Femur (tissue), 1 donor: ENCODE measurements at places on chromosomes 2 and 18.

GRCh38 chr18:50279752-50280151 lies 1.6 kb downstream of the MBD1 start:
- DNase-seq = no peak

GRCh38 chr2:182043021-182043420 lies 57.4 kb downstream of the PPP1R1C start:
- no peak for DNase-seq

GRCh38 chr2:162245061-162245460 lies 1.8 kb upstream of the FAP start:
- DNase-seq = no peak

- no peak for DNase-seq
Measured at GRCh38 chr18:48460929-48461583, 51.9 kb upstream of the ZBTB7C start.

- no peak for DNase-seq
Measured at GRCh38 chr18:32629981-32630700, 142.7 kb downstream of the KLHL14 start.

GRCh38 chr2:75710220-75710576 lies 517 bp downstream of the GCFC2 start:
- no peak for DNase-seq

DNA sequence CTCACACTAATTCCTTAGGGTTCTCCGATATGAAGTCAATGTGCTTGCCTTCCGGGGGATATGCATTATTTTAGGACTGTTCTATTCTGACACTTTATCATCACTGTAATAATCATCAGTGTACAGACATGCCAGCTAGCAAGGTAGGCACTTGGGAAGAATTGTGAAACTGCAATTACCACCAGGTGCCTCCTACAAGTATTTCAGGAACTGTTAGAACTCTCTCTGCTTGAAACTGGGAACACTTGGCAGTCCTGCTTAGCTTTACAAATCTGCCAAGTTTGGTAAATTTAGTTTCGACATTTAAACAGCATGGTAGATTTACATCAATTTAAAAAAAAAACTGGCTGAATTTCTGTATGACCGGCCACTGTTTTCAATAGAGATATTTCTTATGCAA lies 128.7 kb downstream of the SATB2 start:
- no peak for DNase-seq

GRCh38 chr2:40332191-40332826 lies 119.6 kb downstream of the SLC8A1 start:
- peak; percentile 31 for DNase-seq

DNA sequence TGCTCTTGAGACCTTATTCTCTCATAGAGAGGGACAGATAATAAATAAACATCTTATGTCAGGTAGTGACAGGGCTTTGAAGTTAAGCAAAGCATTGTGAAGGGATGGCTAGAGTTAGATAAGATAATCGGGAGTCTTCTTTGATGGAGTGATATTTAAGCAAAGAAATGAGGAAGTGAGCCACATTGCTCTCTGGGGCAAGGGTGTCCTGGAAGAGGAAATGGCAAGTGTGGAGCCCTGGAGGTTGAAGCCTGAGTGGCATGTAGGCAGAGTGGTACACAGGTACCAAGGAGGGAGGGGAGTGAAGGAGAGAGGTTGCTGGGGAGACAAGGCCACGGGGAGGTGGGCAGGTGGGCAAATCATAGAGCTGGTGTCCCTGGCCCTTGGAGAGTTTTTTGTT lies 110.2 kb downstream of the CTAGE1 start:
- DNase-seq = no peak

- no peak for DNase-seq
Measured at GRCh38 chr2:174331595-174332216, 3.0 kb upstream of the SP9 start.

GRCh38 chr2:33614190-33614589 lies 15.1 kb upstream of the FAM98A start:
- no peak for DNase-seq

GRCh38 chr18:55239740-55240139 lies 280.5 kb upstream of the CCDC68 start:
- no peak for DNase-seq

DNA sequence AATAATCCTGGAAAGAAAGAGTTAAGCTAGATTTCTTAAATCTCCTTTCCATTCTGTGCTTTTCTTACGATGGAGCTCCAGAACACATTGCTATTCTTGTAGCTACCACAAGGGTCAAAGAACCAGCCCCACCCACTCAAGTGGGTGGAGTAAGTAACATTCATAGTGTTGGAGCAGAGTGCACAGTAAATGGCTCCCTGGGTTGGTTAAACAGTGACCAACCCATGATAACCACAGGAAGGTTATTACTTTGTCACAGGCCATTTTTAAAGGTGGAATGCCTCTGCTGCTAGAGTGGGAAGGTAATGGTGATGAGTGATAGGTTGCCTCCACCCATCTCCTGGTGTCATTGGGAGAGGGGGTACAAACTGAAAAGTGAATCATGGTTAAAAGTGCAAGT lies 13.9 kb downstream of the ARPC2 start:
- DNase-seq = no peak

- DNase-seq = no peak
Measured at GRCh38 chr18:35610724-35611123, 29.2 kb downstream of the GALNT1 start.

DNA sequence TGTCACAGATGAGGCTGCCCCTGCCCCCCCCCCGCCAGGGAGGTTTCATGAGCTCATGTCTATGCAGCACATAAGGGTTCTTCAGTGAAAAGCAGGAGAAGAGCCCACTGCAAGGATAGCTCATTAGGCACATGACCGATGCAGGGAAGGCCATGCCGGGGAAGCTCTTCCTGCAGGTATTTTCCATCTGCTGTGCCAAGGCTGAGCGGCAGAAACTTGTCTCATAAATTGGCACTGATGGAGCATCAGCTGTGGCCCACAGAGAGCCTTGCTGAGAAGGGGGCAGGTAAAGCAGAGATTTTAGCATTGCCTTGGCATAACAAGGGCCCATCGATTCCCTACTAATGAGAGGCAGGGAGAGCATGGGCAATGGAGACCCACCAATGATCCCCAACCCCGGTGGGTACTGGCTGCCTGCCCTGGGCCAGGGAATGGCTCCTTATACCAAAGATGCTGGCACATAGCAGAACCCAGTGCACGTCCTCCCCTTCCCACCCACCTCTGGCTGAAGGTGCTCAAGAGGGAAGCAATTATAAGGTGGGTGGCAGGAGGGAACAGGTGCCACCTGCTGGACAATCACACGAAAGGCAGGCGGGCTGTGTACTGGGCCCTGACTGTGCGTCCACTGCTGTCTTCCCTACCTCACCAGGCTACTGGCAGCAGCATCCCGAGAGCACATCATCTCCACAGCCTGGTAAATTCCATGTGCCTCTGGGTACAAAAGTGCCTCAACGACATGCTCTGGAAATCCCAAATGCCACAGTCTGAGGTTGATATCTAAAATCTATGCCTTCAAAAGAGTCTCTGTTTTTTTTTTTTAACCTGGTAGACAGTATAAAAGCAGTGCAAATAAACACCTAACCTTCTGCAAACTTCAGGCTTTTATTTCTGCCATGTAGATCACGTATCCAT lies 41.4 kb downstream of the STEAP3 start:
- DNase-seq = no peak

DNA sequence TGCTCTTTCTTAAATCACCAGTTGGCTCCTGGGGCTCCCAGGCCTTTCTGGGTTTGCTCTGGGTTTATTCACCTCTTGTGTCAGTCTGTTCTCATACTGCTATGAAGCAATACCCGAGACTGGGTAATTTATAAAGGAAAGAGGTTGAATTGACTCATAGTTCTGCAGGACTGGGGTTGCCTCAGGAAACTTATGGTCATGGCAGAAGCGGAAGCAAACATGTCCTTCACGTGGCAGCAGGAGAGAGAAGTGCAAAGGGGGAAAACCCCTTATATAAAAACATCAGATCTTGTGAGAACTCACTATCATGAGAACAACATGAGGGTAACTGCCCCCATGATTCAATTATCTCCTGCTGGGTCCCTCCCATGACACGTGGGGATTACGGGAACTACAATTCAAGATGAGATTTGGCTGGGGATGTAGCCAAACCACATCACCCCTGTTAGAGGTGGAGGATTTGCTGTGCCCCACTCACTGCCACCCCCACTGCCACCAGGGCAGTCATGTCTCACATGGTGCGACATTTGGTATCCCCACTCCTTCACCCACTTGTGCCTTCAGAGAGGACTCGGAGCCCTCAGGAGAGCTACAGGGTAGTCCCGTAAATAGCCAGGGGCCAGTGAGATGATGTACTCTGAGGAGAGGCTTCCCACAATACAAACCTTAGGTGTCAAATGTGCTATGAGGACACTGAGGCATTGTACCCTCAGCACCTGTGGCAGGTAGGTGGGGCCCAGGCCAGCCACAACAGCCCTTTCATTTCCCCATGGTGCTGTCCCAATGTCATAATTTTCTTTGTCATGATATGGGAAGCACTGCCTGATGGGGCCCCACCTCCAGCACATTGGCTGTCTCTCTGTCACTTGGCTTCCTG lies 35.7 kb downstream of the CDC42EP3 start:
- no peak for DNase-seq

DNA sequence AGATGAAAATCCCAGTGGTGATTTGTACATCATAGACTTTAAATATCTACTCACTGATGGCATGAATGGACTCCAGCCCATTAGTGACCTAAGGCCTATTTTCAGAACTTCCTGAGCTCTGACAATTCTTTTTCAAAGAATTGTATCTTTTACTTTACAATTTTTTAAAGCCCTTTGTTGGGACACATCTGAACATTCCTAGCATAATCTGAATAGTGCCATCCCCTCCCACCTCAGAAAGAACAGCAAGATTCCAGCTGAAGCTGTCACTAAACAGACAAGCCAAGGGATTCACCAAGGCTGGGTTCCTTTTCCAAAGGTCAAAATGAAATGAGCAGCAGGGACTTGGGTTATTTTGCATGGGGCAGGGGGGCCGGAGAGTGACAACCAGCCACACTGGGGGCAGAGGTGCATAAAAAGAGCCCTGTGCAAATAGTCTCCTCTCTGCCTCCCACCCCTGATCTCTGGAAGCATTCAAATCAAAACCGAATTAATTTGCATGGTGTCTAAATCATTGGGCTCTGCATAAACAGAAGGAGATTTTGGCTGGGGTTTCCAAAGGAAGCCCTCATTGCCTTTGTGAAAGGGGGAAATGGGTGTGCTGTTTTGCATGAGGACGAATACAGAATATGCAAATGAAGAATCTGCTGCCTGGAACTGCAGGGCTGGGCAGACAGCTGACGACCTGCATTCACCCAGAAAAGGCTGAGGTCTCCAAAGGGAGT lies 17.2 kb downstream of the EPHA4 start:
- DNase-seq = no peak

- no peak for DNase-seq
Measured at GRCh38 chr2:36466135-36466534, 110.6 kb downstream of the CRIM1 start.

GRCh38 chr2:195674491-195675221 lies 17.6 kb downstream of the SLC39A10 start:
- no peak for DNase-seq

DNA sequence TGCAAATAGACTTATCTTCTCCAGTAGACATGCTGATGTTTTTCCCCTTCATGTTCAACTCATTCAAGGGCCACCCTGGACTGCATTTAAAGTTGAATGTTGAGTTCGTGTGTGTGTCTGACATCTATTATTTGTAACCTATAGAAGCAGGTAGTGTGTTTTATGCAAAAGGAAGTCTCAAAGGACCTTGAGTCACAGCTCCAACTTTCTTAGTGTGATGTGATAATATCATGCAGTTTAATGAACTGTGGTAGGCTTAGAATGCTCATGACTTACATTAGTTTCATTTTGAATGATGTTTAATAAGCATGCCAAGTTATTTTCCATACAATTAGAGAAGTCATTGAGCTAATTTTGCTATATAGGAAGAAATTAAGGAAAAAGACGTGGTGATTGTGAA lies 67.9 kb downstream of the CERS6 start:
- DNase-seq = no peak

- DNase-seq = no peak
Measured at GRCh38 chr2:5713101-5713500, 20.9 kb downstream of the SOX11 start.

DNA sequence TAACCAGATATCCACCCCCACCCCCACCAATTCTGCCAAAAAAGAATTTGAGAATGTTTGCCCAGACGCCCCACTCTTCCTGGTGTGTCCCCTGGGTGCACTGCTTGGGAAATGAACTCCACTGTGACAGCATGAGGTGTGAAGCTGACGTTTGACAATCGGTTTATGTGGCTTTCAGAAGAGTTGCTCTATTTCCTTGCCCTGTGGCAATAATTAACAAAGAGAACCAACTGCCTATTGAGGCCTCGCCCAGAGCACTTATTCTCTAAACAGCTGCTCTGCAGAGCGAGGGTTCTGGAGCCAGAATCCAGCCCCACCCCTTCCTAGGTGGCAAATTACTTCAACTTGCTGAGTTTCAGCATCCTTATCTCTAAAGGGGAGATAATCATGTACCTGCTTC lies 115.8 kb upstream of the SIX3 start:
- no peak for DNase-seq

GRCh38 chr2:238714038-238714528 lies 133.8 kb upstream of the TWIST2 start:
- DNase-seq = no peak

DNA sequence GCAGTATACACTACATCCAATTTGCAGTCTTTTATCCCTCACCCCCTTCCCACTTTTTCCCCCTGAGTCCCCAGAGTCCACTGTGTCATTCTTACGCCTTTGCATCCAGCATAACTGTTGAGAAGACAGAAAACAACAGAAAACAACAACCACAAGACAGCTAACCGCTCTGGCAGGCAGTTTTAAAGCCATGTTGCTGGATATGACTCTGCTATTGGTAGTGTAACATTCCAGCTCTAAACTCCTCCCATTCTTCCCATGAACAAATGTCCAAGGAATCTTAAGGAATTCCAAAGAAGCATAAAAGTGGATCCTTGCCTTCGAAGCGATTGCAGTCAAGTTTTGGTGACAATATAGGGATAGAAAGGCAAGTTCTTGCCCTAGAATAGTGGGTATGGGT lies 599.1 kb downstream of the NYAP2 start:
- DNase-seq = no peak
